Activated CD4-positive, alpha-beta T cell treated with anti-CD3 and anti-CD28 coated beads, Interleukin-10, Interleukin-2, amounts not matched to agents 100 ng/mL and 50 ng/mL, durations not matched to agents 16 hours and 8 hours (primary cell): ENCODE measurements at places on chromosomes 6 and 20.

DNA sequence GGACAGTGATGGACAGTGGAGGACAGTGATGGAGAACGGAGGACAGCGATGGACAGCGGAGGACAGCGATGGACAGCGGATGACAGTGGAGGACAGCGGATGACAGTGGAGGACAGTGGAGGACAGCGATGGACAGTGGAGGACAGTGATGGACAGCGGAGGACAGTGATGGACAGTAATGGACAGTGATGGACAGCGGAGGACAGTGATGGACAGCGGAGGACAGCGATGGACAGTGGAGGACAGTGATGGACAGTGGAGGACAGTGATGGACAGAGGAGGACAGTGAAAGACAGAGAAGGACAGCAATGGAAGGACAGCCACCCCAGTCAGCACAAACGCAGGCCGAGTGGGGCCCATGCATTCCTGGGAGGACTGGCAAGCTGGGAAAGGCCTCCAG is 3.4 kb upstream of the NKAIN4 start:
- no peak for DNase-seq

GRCh38 chr6:149756261-149756636 is 6.7 kb downstream of the PCMT1 start:
- no peak for DNase-seq

DNA sequence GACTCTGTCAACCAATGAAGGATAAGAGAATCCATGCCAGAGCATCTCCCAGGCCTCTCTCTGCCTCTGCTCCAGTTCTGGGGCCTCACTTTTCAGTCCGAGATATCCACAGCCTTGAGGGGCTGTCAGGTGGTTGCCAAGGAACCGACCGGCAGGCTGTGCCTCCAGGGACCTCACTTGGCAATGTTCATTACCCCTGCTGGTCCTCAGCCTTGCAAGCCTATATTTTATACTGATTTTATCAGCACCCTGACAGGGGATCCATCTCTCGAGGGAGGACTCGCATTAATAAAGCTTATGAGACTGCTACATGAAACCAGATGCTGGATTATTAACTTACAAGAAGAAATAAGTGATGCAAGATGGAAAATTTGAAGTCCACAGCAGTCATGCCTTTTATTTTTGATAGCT is 39.9 kb downstream of the TMC2 start:
- no peak for DNase-seq

GRCh38 chr6:109318328-109318876 is 63.9 kb downstream of the CD164 start:
- no peak for DNase-seq

DNA sequence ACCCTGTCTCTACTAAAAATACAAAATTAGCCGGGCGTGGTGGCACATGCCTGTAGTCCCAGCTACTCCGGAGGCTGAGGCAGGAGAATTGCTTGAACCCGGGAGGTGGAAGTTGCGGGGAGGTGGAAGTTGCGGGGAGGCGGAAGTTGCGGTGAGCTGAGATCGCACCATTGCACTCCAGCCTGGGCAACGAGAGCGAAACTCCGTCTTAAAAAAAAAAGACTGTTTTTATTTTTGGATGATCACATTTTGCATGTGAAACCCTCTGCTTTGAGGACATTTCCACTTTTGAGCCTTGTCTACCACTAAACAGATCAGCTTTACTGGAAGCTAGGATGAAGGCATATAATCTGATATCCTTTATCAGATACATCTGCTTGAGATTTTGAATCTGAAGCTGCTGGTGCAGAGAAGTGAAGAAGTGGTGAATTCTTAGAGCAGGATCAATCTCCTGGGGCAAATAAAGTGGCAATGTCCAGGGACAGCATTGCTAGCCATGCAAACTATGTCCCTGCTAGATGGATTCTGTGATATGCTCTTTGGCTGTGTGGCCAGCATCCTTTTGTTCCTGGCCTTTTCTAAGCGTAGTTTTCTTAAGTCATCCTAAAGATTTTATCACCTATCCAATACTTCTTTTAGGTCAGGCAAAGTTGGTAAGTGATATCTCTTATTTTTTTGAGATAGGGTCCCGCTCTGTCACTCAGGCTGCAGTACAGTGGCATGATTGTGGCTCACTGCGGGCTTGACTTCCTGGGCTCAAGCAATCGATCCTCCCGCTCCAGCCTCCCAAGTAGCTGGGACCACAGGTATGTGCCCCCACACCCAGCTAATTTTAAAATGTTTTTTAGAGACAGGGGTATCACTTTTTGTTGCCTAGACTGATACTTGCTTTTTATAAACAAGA is 23.3 kb downstream of the RBL1 start:
- DNase-seq: no peak

- DNase-seq: no peak
Measured at GRCh38 chr6:112007254-112007653, 46.6 kb upstream of the CCN6 start.

GRCh38 chr20:11791835-11792567 is 125.7 kb upstream of the BTBD3 start:
- no peak for DNase-seq

GRCh38 chr6:82862543-82862942 is 203.1 kb downstream of the UBE3D start:
- DNase-seq: no peak

DNA sequence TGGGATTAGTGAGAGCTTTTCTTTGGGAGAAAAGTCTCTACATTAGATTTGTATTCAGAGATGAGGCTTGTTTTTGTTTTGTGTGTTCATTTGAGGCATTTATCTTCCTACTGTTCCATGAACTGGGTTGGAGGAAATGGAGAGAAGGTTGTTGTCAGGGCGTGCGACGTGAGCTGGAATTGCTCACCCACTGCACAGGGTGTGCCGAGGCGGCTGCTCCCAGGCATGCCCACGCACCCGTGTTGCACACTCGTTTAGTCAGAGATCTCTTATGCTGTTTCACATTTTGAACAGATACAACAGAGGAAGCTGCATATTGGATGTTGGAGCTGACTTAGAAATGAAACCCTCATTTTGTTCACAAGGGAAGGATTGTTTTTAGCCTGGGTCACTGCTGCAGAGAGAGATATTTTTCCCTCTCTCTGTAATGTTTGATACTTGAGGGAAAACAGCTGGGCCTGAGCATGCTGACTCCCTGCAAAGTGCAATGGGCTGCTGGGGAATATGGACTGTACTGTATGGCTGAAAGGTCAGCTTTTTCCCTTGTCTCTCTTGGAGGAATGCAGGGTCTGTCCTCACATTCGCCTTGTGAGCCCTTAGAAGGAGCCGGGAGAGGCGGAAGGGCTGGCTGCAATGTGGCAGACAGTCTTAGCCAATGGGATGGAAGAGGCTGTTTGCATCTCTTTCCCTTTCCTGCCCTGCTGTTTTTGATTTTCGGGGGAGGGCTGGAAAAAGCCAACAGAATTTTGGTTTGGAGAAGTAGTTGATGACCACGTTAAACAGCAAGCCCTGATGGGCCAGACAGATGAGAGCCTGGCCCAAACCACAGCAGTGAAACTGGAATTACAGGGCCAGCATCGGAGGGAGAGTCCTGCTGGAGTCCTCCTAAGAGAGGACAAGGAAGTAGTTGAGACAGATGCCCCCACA is 170.8 kb downstream of the SASH1 start:
- no peak for DNase-seq

GRCh38 chr6:88517737-88518136 is 351.6 kb upstream of the CNR1 start:
- no peak for DNase-seq

- no peak for DNase-seq
Measured at GRCh38 chr20:20897145-20897544, 184.7 kb upstream of the RALGAPA2 start.

GRCh38 chr6:15698471-15698870 is 35.6 kb upstream of the DTNBP1 start:
- no peak for DNase-seq

DNA sequence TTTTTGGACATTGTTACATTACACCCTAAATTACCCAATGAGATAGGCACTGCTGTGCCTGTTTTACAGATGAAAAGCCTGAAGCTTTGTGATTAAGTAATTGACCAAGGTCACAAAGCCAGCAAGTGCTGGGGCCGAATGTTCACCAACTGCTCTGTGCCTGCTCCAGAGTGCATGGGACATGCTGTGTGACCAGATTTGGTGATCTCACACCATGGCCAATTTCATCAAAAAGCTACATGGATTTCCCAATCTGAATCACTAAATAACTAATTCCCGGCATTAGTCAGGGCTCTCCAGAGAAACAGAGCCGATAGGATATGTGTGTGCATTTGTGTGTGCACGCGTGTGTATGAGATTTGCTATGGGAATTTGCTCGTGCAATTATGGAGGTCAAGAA is 228.3 kb upstream of the ECI2 start:
- no peak for DNase-seq

DNA sequence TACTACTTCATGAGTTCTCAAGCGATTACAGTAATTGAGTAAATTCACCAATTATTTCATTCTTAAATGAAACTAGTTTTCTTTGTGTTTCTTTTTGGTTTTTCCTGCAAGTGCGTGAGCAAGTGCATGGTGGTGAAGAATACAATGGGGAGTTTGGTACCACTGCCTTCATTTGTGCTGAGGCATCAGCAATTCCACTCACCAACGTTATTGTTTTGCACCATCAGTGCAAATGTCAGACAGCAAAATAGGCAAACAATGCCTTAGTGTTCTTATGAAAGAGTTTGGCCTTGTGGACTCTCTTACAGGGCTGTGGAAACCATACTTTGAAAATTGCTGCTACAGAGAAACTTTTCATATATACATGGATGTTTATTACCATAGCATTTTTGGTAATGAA is 8.2 kb downstream of the CDH26 start:
- no peak for DNase-seq

DNA sequence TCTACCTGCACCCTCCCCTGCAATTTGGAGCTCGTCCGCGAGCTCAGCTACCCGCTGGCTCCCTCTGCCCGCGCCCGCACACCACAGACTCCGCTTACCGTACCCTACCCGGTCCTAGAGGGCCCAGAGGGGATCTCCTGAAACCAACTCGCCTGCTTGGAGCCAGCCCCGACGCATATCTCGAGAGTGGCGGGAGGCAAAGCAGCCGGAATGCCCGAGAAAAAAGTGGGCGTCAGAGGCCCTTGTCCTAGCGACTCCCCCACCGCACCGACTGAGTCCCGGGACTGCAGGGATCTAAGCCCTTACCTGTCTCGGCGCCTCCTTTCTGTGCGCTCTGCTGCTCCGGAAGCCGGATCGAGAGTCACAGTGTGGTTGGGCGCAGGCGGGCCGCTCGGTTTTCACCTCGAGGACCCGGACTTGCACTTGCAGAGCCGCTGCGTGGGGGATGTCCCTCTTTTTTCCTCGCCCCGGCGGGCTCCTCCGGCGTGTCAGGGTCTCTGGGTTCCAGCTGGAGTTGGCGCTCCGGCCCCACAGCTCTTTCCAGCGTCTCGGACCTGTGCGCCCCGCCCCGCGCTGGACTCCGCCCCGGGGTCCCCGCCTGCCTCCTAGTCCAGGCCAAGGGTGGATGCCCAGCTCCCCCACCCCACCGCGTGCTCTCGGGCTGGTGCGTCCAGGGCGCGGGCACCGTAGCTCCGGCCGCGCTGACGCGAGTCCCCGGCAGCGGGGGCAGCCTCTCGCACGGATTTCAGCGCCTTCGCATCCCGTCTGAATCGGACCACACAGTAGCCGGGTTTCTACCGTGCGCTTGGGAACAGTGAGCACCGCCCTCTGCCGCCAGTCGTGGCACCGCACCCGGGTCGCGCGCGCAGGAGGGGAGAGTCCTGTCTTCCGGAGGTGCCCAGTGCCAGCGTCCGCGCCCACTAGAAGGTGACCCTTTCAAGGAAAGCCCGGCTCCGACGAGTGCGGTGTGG is at the start of gene PROKR2:
PROKR2 (minus strand) TSS at position 767 of the 971 bp plus-strand sequence. CDS start 2,585 bp downstream, outside the sequence.
- peak; percentile 10 for DNase-seq

DNA sequence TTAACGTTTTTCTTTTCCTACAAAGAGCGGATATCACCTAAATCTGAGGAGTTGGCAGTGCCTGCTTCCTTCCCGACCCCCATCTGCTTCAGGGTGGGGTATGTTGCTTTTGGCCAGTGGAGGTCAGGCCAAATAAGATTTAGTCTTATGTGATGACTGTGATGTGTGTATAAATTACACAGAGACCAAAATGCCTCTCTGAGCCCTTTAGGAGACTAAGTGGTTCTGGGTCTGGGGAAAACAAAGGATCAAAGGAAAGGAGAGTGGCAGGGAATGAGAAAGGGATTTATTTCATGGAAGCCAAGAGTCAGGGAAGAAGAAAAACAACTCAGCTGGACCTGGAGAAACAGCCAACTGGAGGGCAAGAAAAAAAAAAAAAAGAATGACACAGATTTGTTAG is 39.1 kb upstream of the TBC1D7 start:
- DNase-seq: no peak

GRCh38 chr6:28474441-28475219 is 31.3 kb upstream of the ZSCAN23 start:
- DNase-seq: peak; percentile 87

DNA sequence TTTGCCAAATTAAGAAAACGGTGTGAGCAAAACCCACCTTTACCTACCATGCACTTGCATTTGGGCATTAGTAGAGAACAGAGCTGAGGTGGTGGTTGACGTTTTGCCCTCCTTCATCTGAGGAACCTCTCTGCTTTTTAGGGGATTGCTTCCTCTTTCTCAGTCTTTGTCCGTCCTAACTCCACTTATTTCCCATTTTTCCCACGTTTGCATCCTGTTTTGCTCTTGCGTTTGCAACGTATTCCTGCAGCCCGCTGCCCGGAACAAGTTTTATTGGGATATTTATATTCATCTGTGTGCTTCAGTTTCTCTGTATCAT is 374 bp upstream of the SERINC1 start:
- no peak for DNase-seq

- DNase-seq: peak; percentile 95
Measured at GRCh38 chr6:36546920-36547645, at the start of gene STK38. Gene STK38, minus strand, starts transcription at chr6:36547479. Its CDS starts 7,277 bp downstream, at chr6:36540202.

GRCh38 chr20:62357187-62357667 is 9.9 kb downstream of the LAMA5 start:
- no peak for DNase-seq

DNA sequence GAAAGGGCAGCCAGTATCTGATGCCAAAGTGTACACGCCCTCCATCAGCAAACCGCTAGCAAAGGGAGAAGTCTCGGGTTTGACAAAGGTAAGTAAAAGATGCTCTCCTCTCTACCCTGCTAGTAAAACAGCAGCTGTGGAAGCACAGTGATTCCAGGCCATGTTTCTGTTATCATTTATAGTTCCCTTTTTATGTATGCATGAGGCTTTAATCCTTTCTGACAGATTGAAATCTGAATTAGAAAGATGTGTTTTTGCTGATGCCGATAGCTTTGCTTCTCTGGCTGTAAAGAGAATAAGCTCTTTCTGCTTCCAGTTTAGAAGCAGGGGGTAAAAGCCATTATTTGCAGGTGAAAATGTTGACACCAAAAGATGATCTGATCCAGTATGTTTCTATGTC is 392.4 kb upstream of the SOX4 start:
- no peak for DNase-seq

GRCh38 chr20:47241345-47241781 is 115.1 kb downstream of the ZMYND8 start:
- DNase-seq: no peak

DNA sequence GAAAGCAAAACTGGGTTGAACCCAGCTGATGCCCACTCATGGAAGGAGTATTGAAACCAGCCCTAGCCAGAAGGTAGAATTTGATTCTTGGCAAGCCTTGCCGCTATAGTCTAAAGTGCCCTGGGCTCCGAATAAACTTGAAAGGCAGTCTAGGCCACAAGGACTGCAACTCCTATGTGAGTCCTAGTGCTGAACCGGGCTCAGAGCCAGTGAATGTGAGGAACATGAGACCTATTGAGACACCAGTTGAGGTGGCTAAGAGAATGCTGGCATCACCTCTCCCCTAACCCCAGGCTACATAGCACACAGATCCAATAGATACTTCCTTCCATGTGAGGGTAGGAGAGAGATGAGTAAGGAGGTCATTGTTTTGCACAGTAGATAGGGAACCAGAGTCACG is 3.5 kb upstream of the DEFB110 start:
- no peak for DNase-seq
